ENCODE measurements at places on chromosomes 16 and 17.

DNA sequence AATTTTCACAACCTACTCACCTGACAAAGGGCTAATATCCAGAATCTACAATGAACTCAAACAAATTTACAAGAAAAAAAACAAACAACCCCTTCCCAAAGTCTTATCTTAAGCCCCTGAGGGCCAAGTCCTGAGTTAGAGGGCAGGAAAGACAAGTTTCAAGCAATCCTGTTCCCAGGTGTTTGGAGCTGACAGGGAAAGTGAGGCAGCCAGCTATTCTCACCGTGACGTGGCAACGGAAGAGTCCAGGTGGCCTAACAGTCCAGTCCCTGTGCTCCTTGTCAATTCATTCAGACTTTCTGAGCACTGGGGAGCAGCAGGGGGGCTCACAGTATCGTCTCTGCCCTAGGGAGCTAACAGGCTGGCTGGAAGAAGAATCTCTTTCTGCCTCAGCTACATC lies 89.7 kb upstream of the RCVRN start:
- no peak for DNase-seq

DNA sequence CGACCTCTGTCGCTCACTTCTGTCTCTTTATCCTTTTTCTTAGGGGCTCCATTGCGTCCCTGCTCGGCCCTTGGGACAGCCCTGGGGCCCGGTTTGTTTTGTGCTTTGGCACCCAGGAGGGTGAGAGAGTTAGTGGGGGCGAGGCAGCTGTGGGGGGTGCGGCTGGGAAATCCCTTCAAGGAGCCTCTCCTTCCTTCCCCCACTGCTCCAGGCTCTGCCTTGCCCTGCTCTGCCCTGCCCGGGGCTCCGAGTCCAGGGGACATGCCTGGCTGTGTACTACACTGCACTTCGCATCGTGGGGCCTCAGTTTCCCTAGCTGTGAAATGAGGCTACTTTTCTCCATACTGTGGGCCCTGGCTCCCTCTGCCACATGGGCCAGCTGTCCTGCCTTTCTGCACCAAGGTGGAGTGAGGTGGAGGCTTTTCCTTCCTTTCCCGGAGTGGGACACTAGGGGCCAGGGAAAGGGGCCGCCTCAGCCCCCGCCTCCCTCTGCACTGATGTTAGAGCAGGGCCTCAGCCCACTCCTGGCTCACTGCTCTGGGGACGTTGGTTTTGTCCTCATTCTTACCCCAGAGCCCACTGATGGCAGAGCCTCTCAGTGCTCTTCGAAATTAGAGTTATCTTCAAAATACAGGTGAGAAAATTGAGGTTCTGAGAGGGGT lies 980 bp downstream of the LLGL1 start:
- DNase-seq = no peak

DNA sequence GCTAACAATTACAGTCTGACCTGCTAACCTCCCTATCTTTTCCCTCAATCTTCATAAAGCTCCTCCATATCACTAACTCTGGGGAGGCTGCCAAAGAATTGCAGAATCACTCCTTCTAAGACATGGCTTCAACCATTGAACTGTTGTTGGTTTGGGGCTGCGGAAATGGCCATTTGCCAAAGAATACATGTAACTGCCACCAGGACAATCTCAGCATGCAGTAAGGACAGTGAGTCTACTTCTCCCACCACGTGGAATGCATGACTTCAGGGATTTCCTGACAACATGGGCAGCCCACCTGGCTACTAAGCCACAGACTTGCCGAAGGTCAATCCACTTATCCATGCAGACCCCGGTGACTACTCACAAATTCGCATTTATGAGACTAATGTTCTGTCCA lies 104.3 kb upstream of the NUDT7 start:
- peak; percentile 77 for DNase-seq

- DNase-seq = no peak
These were observed 23.4 kb downstream of the BAIAP2 start for GRCh38 chr17:81058263-81058871.

GRCh38 chr16:17304491-17305119 lies 166.2 kb downstream of the XYLT1 start:
- no peak for DNase-seq

DNA sequence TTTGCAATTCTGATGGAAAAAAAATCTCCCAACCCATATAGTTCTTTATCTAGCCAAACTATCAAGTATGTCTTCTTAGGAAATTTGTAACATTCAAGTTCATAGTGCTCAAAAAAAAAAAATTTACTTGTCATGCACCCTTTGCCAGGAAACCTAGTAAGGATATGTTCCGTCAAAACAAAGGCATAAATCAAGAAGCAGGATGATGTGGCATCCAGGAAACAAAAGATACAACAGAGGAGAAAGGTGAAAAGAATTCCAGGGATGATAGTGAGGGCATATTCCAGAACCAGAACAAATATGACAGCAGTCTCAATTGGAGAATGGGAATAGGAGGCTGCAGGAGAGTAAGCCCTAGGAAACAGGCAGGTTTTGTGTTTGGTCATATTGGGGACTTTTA lies 104.6 kb downstream of the SPAG9 start:
- DNase-seq = no peak

DNA sequence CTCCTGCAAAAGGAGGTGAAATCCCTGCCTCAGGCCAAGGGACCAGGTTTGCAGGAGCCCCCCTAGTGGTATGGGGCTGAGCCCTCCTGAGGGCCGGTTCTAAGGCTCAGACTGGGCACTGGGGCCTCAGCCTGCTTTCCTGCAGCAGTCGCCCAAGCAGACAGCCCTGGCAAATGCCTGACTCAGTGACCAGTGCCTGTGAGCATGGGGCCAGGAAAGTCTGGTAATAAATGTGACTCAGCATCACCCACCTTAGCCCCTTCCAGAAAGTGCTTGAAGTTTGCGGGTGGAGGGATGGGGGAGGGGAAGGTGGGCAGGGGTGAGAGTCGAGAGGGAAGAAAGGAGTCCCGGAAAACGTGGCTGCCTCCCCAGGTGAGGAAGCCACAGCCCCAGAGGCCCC lies 2.1 kb downstream of the MC1R start:
- DNase-seq = no peak

- no peak for DNase-seq
These were observed 6.3 kb downstream of the TBC1D16 start for GRCh38 chr17:80029258-80029974.

DNA sequence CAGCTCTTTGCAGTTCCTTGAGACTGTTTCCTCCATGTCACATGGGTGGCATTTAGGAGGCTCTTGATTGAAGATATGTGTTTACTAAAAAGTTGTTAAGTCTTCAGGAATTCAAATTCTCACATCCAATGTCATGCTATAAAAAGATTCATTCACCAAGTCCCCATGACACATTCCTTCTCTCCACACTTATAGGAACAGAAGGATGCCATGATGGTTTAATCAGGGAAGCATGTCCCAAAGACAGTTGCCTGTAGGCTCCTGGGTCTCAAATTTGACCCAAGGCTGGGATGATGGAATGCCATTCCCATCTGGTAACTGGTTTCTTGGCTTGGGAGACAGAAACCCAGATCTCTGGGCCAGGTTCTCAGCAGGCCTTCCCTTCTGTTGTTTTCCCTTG lies 140.6 kb upstream of the SOX9 start:
- no peak for DNase-seq

GRCh38 chr17:81241648-81242420 lies 2.7 kb downstream of the NDUFAF8 start:
- no peak for DNase-seq

- DNase-seq = no peak
These were observed 9.7 kb upstream of the ARL2BP start for GRCh38 chr16:57235128-57236021.

DNA sequence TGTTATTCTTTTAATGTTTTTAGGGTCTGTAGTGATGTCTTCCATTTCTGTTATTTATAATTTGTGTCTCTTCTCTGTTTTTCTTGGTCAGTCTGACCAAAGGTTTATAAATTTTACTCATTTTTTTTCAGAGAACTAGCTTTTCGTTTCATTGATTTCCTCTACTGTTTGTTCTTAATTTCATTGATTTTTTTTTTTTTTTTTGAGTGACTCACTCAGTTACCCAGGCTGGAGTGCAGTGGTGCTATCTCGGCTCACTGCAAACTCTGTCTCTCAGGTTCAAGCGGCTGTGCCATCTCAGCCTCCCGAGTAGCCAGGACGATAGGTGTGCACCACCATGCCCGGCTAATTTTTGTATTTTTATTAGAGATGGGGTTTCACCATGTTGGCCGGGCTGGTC lies 12.6 kb upstream of the UBTF start:
- no peak for DNase-seq

DNA sequence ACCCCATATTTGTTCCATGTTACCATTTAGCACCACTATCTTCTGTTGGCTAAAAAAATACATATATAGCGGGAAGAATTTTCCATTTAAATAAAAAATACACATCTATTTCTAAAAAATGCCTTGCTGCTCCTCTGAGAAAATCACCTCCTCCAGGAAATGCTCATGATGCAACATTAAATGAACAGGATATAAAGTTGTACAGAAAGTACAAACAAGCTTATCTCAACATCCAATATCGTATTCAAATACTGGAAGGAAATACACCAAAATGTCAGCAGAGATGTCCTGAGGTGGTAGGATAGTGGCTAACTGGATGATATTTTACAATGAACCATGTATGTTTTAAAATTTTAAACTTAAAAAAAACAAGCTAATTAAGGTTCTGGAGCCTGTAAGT lies 21.3 kb downstream of the GNA13 start:
- DNase-seq = no peak
